ENCODE measurements at places on chromosomes 2 and 18.

DNA sequence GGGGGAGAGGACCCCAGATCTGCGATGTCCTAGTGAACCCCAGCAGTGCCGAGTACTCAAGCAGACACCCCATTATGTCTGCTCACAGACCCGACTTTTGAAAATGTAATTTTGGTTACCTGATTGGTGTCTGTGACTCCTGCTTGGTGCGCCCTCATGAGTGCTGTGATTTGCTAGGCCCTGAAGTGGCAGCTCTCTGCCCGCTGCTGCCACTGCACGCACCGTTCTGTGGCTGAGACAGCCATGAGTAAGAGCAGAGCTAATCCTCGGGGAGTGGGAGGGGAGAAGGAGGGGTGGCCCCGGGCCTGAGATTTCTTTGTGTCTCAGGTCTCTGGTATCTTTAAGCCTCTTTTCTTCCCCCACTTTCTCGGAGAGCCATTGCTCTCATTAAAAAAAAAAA lies 18.2 kb downstream of the FHOD3 start:
- no peak for DNase-seq

- no peak for DNase-seq
Observed at GRCh38 chr2:240235149-240235803, 94.8 kb upstream of the OTOS start.

- DNase-seq: no peak
Observed at GRCh38 chr2:39663187-39663930, 2.4 kb upstream of the TMEM178A start.

DNA sequence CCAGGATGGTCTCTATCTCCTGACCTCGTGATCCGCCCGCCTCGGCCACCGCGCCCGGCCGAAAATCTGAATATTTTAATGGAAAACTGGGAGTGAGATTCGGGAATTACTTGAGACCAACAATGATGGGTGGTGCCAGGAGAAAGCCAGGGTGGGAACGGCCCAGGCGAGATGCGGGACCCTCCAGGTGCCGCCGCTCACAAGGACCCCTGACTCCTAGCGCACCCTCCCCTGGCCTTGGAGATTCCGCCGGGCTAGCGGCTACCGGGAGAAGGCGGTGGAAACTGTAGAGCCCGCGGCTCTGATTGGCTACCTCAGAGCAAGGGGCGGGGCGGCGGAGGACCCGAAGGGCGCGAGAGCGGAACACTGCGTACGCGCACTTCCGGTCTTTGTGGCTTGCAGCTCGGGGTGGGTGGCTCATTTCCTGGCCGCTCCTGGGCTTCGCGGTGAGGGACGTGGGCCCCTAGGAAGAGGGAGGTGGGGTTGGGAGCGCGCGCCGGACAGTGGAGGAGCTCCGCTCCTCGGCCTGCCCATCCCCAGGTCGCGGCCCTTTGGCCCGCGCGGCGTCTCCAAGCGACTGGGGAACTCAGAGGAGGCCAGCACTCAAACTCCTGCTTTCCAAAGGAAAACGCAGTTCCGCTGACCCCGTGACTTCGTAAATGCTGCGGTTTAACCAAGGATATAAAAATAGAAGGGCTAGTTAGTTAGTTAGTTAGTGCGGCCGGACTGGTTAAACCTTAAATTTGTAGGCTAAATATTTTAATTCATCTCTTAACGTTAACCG lies at the start of gene ZNF397:
Gene ZNF397 (plus strand): TSS at position 371 of the 784 bp plus-strand sequence. CDS start 1,437 bp downstream, outside the sequence.
- DNase-seq: peak; percentile 94

GRCh38 chr2:72036595-72036994 lies 111.1 kb downstream of the CYP26B1 start:
- DNase-seq: no peak

DNA sequence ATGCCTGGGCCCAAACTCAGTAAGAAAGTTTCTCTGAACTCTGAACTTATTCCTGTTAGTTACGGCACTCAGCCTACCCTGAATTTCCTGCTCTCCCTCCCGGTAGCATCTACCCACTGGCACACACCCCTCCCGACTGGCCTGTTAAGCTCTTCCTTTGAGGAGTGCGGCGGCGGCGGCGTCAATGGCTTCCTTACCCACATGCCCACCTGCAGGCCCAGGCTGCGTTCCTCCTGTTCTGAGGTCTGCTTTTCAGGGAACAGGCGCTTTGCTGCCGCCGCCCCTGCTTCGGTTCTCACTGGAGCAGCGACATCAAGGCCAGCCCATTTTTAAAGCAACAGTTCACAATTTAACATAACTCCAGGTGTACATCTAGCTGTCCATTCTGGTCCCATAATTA lies 432.4 kb downstream of the DCDC2C start:
- no peak for DNase-seq

- peak; percentile 1 for DNase-seq
Observed at GRCh38 chr18:61554117-61554776, 221.0 kb downstream of the CDH20 start.

DNA sequence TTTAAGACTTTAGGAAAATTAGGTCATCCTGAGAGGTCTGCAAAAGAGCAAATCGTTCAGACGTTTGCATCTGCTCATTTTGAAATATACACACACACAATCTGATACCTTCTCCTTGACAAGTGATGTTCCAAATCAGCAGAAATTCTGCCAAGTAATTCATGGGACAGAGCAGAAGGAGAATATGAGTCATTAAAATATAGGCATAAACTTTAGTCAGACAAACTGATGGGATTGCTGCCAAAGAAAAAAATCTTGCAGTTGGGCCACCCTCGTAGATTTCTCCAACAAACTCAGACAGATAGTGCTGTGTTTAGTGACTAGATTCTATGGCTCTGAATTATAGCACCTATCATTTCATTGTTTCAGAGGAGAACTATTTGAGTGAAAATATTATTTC lies 336.3 kb downstream of the NYAP2 start:
- no peak for DNase-seq

GRCh38 chr2:241282555-241282954 lies 32.9 kb downstream of the HDLBP start:
- no peak for DNase-seq

DNA sequence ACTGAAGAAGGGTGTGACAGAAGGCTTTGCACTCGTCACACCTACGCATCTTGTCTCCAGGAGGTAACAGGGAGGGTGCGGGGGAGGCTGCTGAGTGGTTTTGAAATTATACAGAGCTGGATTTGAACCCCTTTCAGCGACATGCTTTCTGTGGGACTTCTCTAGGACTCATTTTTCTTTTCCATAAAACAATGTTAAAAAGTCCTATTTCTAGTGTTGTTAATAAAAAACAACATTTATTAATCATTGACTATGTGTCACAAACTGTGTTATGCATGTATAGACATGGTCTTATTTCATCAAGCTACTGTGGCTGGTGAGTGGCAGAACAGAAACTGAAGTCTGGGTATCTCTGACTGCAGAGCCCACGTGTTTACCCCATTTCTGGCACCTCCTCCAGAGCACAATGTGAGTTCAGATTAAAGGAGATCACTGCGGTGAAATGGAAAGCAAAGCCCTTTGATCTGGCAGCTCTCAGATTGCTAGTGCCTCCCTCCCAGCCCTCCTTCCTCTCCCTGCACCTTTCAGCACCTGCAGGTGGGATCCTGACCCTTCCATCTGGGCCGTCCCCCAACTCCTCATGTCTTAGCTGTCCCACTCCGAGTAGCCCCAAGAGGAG lies 315.5 kb upstream of the MYT1L start:
- DNase-seq: peak; percentile 17
